Upper lobe of right lung (tissue), 1 donor: ENCODE measurements at places on chromosomes 5 and 9. TPM values are rescaled to one million over a fixed set of nuclear protein-coding genes. Genes with fewer than 3 reads are reported as not detected.
A peak's percentile ranks its signal among the peaks of the same experiment; 100 is the strongest.

FABP6 gene
- total RNA-seq, result not detected

DNA sequence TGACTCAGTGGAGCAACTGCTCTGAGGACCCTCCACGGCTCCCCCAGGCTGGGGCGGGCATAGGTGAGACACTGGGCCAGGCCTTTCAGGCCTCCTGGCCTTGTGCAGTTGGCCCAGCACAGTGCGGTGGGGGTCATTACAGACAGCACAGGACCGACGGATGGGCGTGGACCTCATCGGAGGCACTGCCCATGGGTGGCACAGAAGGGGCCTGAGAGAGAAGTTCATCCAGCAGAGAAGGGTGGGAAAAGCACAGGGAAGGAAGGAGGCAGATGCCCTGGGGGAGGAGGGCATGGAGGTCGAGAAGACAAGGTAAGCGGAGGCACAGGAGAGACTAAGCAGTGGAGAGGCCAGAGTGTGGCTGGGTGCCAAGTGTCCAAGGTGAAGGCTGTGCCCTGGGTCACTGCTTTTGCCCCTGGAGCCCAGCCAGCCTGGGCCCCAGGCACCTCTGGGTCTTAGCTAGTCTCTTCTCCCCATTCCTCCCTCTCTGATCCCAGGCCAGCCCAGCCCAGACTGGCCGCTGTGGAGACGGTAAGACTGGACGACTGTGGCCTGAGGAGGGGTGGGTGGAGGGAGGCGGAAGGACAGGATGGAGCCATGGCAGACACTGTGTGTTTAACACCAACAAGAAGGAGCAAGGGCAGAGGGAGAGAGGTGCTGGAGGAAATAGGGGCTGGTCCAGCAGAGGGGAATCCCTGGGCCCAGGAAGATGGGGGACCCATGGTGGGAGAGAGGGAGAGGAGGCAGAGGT, 5.7 kb downstream of the IL3 start:
- no peak overlapping the region for H3K4me3 ChIP-seq
- peak; percentile 62 for DNase-seq
- no peaks in the 10 kb centered on the region for H3K27me3 ChIP-seq
- H3K27ac ChIP-seq, result no peak overlapping the region

GRCh38 chr5:127871503-127872153, 168.4 kb downstream of the CCDC192 start:
- peaks cover 19% of the 10 kb centered on the region for H3K4me1 ChIP-seq
- DNase-seq, result no peak
- H3K4me3 ChIP-seq, result no peak overlapping the region
- H3K27ac ChIP-seq, result peak overlapping the region; percentile 24
- H3K27me3 ChIP-seq, result no peaks in the 10 kb centered on the region

DNA sequence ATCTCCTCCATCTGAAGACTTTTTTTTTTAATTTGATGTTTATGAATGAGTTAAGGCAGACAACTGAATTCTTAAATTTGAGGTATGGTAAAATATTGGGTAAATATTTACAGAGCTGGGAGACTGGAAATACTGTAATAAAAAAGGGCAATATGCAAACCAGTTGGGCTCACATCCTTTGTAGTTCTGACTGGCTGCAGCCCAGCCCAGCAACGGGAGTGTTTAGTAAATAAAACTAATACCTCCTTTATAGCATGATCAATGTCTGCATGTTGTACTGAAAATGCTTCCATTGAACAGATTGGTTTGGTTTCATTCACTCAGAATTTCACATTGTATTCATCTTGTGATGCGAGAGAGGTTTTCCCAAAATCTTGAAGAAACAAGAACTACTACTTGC, 365.0 kb downstream of the DMRT2 start:
- no peaks in the 10 kb centered on the region for H3K27me3 ChIP-seq
- no peaks in the 10 kb centered on the region for H3K4me1 ChIP-seq
- H3K36me3 ChIP-seq, result no peaks in the 10 kb centered on the region
- DNase-seq, result no peak
- no peak overlapping the region for H3K27ac ChIP-seq

DNA sequence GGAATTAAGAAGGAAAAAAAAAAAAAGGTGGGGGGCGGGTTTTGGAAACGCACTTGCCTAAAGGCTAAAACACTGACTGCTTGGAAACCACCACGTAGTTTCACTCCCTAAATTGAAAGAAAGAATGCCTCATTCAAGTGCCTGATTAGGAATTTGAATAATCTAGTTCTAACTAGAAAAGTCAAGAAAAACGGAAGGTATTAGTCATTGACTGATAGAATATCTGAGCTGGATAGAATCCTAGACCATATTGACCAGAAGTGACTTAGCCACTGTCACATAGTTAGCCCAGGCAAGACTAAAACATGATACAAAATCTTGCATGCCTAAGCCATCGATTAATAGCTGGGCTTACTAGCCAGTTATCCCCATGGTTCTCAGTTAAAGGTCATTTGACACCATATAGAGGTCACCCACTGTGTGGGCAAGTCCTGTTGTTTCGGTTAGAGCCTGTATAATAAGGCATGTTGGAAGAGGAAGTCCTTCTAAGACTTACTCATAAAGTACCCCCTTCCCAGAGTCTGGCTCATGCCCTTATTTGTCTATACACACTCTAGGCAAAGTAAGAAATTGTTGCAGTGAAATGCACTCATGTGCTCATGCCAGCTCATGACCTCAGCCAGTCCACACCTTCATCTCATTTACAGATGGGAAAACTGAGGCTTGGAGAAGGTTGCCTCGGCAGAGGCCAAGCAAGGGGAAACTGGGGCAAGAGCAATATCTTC, 40.2 kb downstream of the SH3RF2 start:
- DNase-seq, result no peak
- no peak overlapping the region for H3K27ac ChIP-seq
- H3K36me3 ChIP-seq, result no peaks in the 10 kb centered on the region
- no peak overlapping the region for H3K4me3 ChIP-seq

- no peaks in the 10 kb centered on the region for H3K36me3 ChIP-seq
- H3K4me1 ChIP-seq, result no peaks in the 10 kb centered on the region
- H3K27me3 ChIP-seq, result peaks cover 74% of the 10 kb centered on the region
- no peak for DNase-seq
- no peak overlapping the region for H3K27ac ChIP-seq
These were observed 2.2 kb downstream of the LHX3 start for GRCh38 chr9:136202454-136203407.

DNA sequence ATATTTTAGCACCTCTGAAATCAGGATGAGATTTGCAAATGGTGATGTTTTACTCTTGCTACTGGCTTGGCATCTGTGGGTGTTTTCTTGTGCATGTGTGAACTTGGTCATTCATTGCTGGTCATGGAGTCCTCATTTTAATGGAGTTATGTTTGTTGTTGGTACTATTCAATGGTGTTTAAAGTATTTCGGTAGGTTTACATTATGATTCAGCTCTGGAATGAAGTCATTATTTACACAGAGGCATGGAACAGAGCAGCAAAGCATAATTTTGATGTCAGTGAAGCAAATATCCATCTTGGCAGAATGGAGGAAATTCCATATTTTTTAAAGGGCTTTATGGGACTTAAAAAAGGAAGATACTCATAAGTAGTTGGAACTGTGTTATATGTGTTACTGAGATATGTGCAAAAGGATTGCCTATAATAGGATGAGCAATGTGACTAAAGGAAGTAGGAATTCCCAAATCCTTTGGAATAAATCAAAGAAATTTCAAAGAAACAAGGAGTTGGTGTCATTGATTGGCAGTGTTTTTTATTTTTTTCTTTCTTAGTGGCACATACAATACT, 147.4 kb downstream of the ACTBL2 start:
- no peaks in the 10 kb centered on the region for H3K27me3 ChIP-seq
- H3K4me1 ChIP-seq, result no peaks in the 10 kb centered on the region
- no peak overlapping the region for H3K27ac ChIP-seq
- DNase-seq, result no peak
- no peaks in the 10 kb centered on the region for H3K36me3 ChIP-seq
- no peak overlapping the region for H3K4me3 ChIP-seq

- H3K36me3 ChIP-seq, result peaks cover 25% of the 10 kb centered on the region
- no peaks in the 10 kb centered on the region for H3K27me3 ChIP-seq
- DNase-seq, result no peak
- H3K4me1 ChIP-seq, result no peaks in the 10 kb centered on the region
These were observed 128.4 kb downstream of the PARP8 start for GRCh38 chr5:50794812-50795211.

OBP2B gene
- total RNA-seq, result not detected

TLX3 gene
- total RNA-seq, result not detected

- no peaks in the 10 kb centered on the region for H3K36me3 ChIP-seq
- H3K4me1 ChIP-seq, result no peaks in the 10 kb centered on the region
- no peaks in the 10 kb centered on the region for H3K27me3 ChIP-seq
- no peak overlapping the region for H3K4me3 ChIP-seq
- H3K27ac ChIP-seq, result no peak overlapping the region
These were observed 31.7 kb upstream of the GNA14 start for GRCh38 chr9:77679661-77680368.

DNA sequence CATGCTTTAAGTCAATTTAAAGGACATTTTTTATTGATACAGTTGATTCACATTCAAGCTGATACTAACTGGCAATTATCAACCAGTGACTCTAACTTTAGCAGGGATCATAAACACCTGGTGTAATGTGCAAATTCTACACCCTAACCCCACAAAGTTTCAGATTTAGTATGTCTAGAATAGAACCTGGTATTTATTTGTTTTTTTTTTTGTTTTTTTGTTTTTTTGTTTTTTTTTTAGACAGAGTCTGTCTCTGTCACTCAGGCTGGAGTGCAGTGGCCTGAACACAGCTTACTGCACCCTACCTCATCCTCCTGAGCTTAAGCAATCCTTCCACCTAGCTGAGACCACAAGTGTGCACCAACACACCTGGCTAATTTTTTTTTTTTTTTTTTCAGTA, 311.2 kb upstream of the SEMA6A start:
- H3K36me3 ChIP-seq, result no peaks in the 10 kb centered on the region
- H3K4me1 ChIP-seq, result no peaks in the 10 kb centered on the region
- H3K27ac ChIP-seq, result no peak overlapping the region
- no peak overlapping the region for H3K4me3 ChIP-seq
